PC-9 (cell line): ENCODE measurements at places on chromosomes 4 and X. TPM values are rescaled to one million over a fixed set of nuclear protein-coding genes. Genes with fewer than 3 reads are reported as not detected.

GRCh38 chr4:103086551-103086950 is 10.0 kb upstream of the SLC9B2 start:
- no peak for DNase-seq

DNA sequence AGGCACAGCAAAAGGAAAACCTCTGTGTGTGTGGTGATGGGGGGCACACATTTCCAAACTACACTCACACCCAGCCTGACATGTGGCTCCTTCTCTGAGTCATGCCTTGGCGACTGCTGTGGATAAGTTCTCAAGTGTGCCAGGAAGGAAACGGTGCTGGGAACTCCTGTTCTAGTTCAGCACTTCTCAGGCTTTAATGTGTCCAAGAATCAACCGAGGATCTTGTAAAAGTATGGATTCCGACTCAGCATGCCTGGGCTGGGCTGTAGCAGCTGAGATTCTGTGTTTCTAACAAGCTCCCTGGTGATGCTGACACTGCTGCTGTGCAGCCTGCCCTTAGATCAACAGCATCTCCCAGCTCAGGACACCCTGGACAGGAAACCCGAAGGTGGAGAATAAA is 20.2 kb downstream of the CLNK start:
- no peak for DNase-seq

GRCh38 chr4:104772849-104773248 is 278.2 kb upstream of the CXXC4 start:
- no peak for DNase-seq

DNA sequence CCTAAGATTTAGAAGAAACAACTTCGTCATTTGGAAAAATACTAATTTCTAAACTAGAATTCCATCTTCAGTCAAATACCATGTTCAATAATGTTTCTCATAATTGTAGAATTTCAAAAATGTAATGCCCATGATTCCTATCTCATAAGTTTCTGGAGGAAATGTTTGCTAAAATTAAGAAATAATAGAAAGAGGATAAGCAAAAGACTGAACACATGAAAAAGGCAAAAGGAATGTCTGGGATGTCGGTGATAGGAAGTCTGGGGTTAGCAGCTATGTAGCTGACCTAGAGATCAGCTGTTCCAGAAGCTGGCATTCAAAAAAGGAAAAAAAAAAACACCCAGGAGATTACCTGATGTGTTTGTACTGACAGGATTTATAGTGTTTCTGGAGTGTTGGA is 18.9 kb upstream of the PCDH10 start:
- DNase-seq = no peak

The CCKAR gene
- total RNA-seq = not detected in 2 replicates

DNA sequence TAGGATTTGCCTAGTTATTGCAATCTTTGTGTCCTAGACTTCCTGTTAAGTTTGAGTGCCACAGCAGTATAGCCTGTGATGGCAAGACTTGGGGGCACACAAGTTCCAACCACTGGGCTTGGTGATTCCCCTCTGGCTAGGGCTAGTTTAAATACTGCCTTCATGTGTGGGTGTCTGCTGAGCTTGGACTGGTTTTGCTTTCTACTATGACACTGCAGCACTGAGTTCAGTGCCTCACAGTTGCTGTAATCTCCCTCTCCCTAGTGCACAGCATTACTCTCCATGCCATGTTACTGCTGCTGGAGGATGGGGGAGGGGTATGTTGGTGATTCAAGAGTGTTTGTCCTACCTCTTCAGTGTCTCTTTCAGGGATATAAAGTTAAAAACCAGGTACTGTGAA is 379.6 kb downstream of the IL15 start:
- DNase-seq = no peak

DNA sequence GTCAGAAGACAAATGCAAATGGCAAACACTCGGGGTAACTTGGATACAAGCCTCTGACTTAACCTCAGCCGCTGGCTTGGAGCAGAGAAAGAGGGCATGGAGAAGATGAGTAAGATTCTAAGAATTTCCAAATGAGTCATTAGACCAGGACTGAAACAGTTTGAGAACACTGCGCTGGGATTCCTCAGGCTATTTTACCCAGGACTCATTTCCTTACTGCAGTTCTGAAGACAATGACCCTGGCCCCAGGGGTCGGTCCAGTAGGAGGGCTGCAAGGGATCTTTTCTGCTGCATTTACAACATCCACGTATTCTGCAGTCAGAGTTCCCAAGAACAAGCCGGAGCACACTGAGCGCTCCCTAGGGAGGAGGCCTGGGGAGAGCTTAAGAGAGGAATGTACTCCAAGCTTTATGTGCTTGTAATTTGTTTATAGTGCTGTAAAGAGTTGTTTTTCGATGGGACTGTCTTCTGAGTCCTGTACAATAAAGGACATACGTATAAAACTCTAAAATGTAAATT is 27.3 kb upstream of the SORBS2 start:
- peak; percentile 73 for DNase-seq
